ENCODE measurements at places on chromosomes 16 and 17.

DNA sequence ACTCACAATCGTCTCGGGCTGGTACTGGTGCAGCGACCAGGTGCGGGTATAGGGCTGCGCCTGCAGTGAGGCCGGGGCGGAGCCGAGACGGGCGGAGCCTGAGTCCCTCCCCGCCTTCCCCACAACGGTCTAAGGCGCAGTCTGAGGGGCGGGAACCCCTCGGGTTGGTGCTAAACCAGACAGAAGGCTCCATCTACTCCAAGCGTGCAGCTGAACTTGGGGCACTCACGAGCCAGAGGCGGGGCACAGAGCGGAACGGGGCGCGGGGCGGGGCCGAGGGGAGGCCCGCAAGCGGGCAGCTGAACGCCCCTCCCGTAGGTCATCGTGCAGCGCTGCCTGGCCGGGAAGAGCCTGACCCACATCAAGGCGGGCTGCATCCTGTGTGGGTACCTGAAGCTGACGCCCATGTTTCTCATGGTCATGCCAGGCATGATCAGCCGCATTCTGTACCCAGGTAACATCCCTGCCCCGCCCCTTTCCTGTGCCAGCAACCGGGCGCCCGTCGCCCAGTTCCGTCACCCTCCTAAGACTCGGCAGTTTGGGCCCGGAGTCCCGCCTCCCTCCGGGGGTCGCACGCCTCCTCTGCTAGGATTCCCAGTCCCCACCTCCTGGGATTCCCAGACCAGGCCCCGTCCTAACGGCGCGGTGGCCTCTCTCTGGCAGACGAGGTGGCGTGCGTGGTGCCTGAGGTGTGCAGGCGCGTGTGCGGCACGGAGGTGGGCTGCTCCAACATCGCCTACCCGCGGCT lies 5.0 kb downstream of the SLC5A2 start:
- peak; percentile 46 for DNase-seq

GRCh38 chr17:56653877-56654276 lies 60.4 kb downstream of the NOG start:
- peak; percentile 57 for DNase-seq

DNA sequence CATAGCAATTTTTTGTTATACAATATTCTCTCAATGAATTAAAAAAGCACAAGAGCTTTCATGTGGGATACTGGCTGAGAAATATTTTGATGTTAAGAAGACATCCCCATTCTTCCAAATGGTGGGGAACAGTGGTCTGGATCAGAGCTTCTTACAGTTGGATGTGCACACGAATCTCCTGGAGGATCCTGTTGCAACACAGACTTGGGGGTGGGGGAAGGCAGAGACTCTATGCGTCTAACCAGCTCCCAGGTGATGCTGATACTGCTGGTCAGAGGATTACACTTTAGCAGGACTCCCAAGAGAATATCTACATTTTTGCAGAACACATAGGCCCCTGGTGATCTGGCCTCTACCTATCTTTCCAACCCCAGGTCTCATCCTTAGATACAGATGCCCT lies 108.3 kb downstream of the SPACA3 start:
- no peak for DNase-seq

DNA sequence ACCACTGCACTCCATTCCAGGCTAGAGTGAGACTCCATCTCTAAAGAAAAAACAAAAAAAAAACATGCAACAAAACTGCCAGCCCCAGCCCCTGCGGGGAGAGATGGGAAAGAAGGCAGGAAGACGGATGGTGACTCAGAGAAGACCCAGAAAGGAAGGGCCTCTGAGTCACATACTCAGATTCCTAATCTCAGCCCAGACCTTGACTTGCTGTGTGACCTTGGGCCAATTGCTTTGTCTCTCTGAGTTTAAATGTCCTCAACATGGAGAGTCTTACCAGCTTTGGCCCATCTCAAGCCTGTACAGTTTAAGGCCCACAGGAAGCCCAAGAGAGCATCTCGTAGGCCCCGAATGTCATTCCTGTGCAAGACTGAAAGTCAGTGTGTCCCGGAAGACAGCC lies 86.5 kb upstream of the LHX1 start:
- DNase-seq: no peak

- no peak for DNase-seq
Observed at GRCh38 chr17:42199416-42200011, 5.2 kb upstream of the GHDC start.

- no peak for DNase-seq
Observed at GRCh38 chr16:60100371-60100770, 1366.3 kb upstream of the GOT2 start.

- DNase-seq: no peak
Observed at GRCh38 chr17:33436321-33436720, 143.2 kb upstream of the ASIC2 start.

DNA sequence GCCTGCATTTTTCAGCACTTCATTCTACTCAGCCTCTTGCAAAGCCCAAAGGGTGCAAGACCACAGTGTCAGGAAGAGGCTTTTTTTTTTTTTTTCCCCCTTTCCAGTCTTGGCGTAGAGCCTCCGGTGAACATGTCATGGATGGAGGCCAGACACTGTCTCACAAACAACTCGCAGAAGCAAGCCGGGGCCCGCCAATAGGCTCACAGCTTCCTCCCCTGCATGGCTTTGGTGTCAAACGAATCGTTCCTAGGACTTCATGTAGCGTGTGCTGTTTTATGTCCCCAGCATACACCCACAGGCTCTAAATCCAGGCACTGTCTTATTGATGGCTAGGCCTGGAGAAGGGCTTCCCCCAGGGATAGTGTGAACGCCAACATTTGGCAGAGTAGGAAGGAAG lies 457.7 kb upstream of the MAF start:
- no peak for DNase-seq

Data from stimulated activated CD4-positive, alpha-beta T cell treated with anti-CD3 and anti-CD28 coated beads, Interleukin-12 subunit alpha, Interleukin-12 subunit beta, amount 100 ng/mL, for 48 hours (primary cell).